ENCODE measurements at places on chromosomes 12 and 14.
A peak's percentile ranks its signal among the peaks of the same experiment; 100 is the strongest.

- no peak for DNase-seq
Measured at GRCh38 chr14:68523989-68524725, 268.7 kb downstream of the ZFP36L1 start.

GRCh38 chr12:77007476-77007875, 57.9 kb downstream of the E2F7 start:
- no peak for DNase-seq

DNA sequence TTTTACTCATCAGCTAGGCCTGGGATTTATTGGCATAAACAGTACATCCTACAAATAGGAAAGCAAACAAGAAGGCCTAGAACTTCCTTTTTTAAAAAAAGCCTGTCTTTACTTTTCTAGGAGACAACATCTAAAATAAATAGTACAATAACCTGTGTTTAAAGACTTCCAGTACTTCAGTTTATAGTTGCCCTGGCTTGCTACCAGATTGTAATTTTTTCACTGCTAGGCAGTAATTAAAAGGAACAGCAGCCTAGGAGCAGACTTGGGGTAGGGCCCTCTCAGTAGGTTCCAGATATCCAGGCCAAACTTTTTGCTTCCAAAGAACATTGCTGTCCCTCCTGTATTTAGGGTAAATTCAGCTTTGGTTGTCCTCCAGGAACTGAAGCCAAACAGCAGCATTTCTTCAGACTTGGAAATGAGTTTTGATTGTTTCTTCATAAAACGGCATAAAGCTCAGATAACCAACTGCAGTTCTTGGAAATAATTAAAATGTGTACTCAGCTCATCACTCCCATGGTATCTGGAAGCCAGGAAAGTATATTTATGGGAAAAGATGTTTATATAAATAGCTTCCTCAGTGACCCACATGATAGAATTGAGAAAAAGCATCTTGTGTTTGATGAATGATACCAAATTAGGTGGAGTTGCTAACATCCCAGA, 61.7 kb downstream of the PPP1R36 start:
- no peak for DNase-seq

DNA sequence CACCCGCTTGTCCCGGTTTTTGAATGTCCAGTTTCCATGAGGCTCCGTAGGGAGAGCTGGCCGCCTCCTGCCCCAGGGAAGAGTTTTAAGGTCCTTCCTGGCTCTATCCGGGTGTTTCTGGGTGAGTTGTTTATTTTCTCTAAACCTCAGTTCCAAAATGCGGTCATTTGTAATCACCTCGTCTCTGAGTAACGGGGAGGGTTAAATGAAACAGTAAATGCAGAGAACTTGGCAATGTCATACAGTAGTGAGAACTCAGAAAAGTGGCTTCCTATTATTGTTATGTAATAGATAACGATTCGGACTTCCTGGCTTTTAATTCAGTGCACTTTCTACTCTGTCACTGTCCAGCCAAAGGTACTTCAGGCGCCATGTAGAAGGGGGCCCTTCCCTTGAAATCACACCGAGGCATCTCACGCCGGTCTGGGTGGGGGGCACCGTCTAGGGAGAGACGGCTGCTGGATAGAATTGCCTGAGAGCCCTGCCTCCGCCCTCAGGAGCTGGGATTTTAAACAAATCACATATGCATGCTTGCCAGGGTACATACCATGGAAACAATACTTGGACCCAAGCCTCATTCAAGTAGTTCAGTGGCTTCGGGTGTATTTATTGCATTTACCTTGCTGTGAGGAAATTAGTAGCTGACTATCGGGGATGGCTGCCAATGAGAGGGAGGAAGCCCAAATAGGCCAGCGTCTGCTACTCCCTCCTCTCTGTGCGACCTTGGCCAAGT, 26.4 kb downstream of the NOS1 start:
- DNase-seq, result no peak

DNA sequence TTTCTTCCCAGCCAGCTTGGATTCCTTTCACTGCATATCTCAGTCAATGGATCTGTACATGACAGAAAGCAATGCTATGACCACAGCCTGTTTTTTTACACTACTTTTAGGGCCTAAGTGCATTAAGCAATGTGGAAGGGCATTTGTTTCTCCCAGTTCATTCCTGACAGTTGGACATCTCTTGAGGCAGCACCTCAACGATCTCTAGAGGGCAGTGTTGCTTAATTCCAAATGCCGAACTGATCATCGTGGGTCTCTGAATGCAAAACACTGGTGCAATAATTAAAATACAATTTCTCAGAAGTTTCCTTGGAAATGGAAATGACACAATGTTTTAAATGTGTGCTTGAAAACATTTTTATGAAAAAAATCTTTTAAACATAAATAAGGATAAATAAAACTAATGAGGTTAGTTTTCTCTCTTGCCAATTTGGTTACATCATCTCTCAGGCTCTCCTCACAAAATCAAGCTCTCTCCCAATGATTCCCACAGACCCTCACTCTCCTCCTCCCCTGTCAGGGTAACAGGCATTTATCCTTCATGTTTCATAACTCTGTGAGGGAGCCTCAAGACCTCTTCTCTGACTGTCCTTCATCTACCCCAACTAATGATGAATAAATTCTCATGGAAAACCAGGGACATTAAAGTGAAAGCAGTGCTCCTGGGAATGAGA, 192.4 kb upstream of the SLC16A7 start:
- DNase-seq, result no peak

- no peak for DNase-seq
Measured at GRCh38 chr14:100471441-100472093, 115.7 kb downstream of the BEGAIN start.

DNA sequence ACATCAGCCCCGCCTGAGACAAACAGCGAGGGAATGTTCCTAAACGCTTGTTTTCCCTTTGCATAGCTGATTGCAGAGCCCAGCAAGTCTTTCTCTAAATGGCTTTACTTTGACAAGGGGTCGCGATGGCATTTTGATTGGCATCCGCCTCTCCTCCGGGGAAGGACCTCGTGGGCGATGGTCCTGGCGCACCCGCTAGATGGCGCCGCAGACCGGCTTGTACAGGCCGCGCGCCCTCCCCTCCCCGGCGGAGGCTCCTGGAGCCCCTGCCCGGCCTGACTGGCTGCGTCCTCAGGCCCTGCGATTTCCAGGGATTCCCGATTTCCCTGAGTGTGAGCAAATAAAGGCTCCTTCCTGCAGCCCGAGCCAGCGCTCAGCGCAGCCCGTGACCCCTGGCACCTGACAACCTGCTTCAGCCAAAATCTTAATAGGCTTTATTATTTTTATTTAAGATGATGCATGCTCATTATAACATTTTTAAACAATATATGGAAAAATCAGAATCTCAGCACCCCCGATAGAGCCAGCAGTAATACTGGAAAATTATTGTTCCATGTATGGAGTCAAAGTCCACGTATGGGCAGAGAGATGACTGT, 468.3 kb downstream of the AACS start:
- no peak for DNase-seq

DNA sequence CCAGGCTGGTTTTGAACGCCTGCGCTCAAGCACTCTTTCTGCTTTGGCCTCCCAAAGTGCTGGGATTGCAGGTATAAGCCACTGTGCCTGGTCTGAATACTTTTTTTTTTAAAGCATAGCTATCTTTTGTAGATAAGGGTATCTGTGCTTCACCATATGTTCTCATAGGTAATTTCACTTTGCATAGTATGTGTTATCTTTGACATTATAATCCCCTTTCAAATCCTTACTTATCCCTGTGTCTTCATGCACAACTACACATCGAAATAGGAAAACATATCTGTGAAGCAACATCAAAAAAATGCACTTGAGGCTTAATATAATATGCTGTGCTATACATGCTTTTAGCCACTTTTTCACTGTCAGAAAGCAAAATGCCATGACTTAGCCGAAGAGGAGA, 94.1 kb downstream of the SLC35F4 start:
- no peak for DNase-seq

GRCh38 chr12:13749389-13749788, 232.0 kb downstream of the GRIN2B start:
- no peak for DNase-seq

DNA sequence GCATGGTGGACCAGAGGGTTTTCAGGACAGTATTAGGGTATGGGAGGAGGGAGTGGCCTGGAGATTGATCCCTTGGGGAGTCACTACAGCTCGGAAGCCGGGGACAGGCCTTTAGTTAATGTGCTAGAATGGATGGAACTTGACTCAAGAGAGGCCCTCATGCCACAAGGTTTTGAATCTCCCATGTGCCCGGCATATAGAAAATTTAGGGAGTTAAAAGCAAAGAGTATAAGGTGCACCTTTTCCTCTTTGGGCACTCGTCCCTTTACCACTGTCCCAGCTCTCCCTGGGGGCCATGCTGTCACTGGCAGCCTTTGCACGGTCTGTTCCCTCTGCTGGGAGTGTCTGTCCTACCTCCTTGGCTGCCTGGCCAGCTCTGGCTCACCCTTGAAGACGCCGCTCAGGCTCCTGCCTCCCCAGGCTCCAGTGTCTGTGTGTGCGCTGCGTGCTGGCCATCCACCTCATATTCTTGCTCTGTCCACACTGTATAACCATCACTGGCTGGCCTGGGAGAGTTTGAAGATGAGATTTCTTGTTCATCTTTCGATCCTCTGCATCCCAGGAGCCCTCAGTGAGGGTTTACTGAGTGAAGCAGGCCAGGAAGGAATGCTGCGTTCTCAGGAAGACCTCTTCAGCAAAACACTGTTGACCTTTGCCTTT, 161.3 kb downstream of the ZFP36L1 start:
- DNase-seq, result no peak

- no peak for DNase-seq
Measured at GRCh38 chr12:90888316-90888715, 66.7 kb downstream of the CCER1 start.

- DNase-seq, result no peak
Measured at GRCh38 chr14:29446971-29447370, 480.7 kb downstream of the PRKD1 start.

DNA sequence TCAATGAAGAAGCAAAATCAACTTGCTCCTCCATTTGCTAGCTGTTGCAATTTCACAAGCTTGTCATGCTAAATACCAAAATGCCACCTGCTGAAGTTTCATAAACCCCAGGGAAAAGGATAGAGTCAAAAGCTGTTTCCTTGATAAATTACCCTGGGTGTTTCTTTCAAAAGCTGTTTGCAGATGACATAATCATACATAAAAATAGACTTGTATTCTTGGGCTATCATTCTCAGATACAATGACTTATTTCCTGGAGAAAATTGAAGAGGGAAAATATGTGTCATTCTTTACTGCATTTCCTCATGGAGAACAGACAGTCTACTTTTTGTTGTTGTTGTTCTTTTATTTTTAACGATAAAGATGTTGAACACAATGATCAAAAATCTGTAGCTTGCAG, 119.2 kb downstream of the GALC start:
- DNase-seq, result no peak

- DNase-seq, result no peak
Measured at GRCh38 chr12:28604240-28604639, 414.0 kb downstream of the CCDC91 start.

DNA sequence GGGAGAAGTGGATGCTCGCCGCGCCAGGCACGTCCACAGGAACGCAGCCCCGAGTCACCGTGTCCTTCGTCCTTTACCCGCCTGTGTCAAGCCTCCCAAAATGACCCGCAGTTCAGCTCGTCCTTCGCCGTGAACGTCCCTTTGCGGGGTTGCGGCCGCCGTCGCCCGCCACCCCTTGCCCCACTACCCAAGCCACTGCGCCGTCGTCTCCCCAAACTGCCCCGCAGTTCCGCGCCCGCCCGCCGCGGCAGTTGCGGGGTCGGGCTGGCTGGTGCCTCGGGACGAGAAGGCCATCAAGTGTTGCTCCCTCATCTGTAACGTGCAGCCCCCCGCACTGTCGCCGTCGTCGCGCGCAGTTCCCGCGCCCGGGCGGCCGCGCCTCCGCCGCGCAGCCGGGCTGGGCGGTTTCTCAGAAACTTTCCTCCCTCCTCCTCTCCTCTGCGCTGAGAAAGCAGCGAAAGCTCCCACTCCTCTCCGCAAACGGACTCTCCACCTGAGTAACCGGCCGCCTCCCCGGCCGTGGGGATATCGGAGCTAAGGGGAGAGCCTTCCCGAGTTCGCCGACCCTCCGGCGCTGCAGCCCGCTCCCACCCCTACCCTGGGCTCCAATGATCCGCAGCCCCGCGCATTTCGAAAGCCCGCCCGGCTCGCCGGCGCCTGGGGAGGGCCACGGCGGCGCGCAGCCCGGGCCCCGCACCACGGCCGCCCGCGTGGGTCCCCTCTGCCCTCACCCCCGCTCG, 6.7 kb downstream of the CDKN1B start:
- DNase-seq, result no peak

- DNase-seq, result no peak
Measured at GRCh38 chr12:52437508-52437907, 3.3 kb upstream of the KRT75 start.

GRCh38 chr14:93709249-93709648, 79.0 kb downstream of the PRIMA1 start:
- no peak for DNase-seq

- peak; percentile 35 for DNase-seq
Measured at GRCh38 chr12:6423267-6424007, 21.3 kb upstream of the CD27 start.

GRCh38 chr12:12513416-12514006, 49.2 kb downstream of the DUSP16 start:
- DNase-seq, result no peak

DNA sequence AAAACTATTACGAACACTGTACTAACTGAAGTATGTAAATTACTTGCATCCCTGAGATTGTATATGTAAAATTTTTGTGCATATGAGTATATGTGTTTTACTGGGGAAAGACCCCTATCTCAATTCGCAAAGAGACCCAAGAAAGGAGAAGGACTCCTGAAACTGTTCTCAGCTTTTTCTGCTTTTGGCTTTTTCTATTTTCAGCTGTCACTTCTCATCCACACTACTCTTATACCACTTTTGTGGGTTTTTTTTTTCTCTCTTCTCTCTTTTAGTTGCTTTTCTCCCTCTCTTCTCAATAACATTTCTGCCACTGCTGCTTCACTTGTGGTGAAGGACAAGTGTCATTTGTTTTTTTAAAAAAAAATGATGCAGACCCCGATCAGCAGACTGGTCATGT, 39.8 kb downstream of the NIN start:
- DNase-seq, result no peak

GRCh38 chr12:108367436-108367835, 28.3 kb upstream of the CMKLR1 start:
- DNase-seq, result no peak

- DNase-seq, result no peak
Measured at GRCh38 chr14:98200601-98201000, 1071.4 kb downstream of the BCL11B start.

GRCh38 chr14:55220230-55220629, 28.8 kb upstream of the DLGAP5 start:
- DNase-seq, result no peak

GRCh38 chr12:106331599-106331998, 25.9 kb upstream of the POLR3B start:
- no peak for DNase-seq

GRCh38 chr12:19946550-19946949, 421.8 kb upstream of the PDE3A start:
- DNase-seq, result no peak

GRCh38 chr14:64634558-64634957, 69.7 kb upstream of the PLEKHG3 start:
- no peak for DNase-seq

GRCh38 chr12:759628-760027, 7.2 kb downstream of the WNK1 start:
- DNase-seq, result no peak

GRCh38 chr12:14577344-14577743, 9.7 kb upstream of the PLBD1 start:
- no peak for DNase-seq

GRCh38 chr12:17148706-17149105, 542.7 kb upstream of the LMO3 start:
- no peak for DNase-seq

- no peak for DNase-seq
Measured at GRCh38 chr14:33812601-33813000, 138.3 kb downstream of the EGLN3 start.

- no peak for DNase-seq
Measured at GRCh38 chr12:4108803-4109345, 164.7 kb upstream of the CCND2 start.

Measured in stimulated activated CD8-positive, alpha-beta memory T cell treated with anti-CD3 and anti-CD28 coated beads, Interleukin-4, amount 100 ng/mL, for 4 hours (primary cell).